Activated effector memory CD4-positive, alpha-beta T cell treated with anti-CD3 and anti-CD28 coated beads, Interleukin-2, amount 50 U/mL, for 16 hours (primary cell): ENCODE measurements at places on chromosomes 1 and 21.

- DNase-seq, result no peak
Measured at GRCh38 chr1:175198332-175198731, 5.8 kb upstream of the KIAA0040 start.

DNA sequence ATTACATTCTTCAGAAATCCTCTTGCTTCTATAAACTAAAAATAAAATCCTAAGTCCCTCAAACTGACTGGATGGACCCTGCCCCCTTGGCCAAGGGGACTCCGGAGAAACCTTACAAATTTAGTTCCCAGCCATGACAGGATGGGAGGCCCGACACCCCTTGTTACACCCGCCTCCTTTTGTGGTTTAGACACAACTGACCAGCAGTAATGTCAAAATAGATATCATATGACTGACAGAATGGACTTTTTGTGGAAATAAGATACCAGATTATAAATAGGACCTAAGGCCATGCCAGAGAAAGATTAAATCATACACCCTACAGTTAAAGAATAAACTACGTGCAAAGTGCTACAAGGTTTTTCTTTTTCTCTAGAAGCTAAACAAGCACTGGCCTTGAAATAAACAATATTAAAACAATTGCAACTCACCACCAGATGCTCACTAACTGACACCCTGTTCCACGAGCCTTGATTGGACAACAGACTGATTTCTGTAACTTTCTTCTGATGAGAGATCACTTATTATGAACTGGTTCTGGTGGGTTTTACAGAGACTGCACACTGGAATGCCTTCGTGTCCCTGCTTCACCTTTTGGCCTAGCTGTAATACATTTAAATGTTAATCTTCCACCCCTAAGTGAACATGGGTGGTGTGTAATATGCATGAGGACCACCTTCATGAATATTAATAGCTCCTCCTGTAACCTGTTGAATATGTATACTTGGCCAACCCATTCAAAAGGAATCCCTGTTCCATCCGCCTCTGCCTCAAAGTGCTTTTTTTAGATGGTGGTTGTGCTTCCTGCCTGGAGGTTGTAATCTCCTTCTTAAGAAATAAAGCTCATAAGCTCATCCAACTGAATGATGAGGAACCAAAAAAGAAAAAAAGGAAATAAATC, 99.6 kb downstream of the ODF2L start:
- no peak for DNase-seq

DNA sequence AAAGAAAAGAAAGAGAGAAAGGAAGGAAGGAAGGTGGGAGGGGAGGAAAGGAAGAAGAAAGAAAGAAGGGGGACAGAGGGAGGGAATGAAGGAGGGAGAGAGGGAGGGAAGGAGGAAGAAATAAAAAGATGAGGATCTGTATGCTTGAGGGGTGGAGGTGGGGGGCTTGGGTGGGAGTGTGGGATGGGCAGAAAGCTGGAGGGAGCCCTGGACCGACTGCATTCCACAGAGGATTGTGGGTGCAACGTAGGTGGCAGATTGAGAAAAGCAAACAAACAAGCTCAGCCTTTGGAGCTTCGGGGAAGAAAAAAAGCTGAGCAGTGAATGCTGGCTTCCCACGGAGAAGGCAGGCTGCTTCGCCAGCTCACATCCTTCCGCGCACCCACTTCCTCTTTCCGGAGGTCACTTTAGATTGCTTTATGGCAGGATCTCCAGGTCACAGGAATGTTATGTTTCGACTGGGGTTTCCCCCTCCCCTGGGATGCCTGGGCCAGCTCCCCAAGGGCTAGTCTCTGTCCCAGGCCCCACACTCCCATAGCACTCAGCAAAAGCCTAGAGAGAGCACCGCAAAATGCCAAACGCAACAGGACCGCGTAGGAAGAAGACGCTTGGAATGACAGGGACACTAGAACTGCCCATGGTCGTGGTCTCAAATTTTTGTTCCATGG, 20.7 kb upstream of the LGALS8 start:
- DNase-seq, result no peak

DNA sequence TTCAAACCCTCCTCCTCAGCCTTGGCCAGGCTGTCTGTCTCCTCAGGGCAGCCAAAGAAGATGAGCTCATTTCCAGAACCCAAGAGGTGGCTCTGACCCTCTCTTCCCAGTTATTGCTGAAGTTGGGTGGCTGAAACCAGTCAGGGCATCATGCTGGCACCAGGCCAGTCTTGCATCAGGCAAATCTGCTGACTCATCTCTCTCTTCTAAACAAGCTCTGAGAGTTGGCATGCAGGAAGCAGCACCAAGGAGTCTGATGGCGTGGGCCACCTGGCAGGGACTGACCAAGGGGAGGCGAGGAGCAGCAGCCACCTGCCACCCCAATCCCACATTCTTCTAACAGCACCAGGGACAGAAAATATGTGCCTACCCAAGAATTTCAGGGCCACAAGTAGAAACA, 104.8 kb upstream of the ATP1A1 start:
- no peak for DNase-seq

DNA sequence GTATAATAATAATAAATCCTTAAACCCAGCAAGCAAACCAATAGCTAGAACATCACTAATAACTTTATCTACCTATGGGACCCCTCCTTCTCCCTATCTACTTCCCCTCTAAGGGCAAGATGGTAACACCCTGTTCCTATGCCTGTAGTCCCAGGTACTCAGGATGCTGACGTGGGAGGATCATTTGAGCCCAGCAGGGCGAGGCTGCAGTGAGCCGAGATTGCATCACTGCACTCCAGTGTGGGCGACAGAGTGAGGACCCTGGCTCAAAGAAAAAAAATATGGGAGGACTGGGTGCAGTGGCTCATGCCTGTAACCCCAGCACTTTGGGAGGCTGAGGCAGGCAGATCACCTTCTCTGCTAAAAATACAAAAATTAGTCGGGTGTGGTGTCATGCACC, 143.1 kb upstream of the SLC45A1 start:
- no peak for DNase-seq

DNA sequence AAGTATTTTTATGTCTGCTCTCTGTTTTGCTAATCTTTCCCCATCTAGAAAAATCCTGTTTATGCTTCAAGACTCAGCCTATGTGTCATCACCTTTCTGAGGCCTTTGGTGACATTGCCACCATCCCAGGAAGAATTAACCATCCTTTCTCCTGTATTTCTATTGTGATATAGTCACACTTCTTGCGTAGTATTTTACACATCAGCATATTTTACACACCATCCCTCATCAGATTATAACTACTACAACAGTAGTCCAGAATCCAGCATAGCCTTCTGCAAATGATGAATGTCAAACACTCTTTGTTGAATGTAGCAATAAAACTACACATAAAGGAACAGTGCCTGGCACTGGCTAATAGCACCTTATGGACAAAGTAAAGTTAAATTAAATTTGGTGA, 275.3 kb upstream of the C1orf87 start:
- DNase-seq, result no peak

GRCh38 chr1:107523061-107523460, 382.2 kb downstream of the NTNG1 start:
- no peak for DNase-seq

GRCh38 chr21:31078796-31079195, 40.5 kb upstream of the KRTAP19-8 start:
- no peak for DNase-seq

- DNase-seq, result no peak
Measured at GRCh38 chr1:160244209-160244608, 18.1 kb downstream of the DCAF8 start.

- no peak for DNase-seq
Measured at GRCh38 chr1:164930241-164930640, 371.3 kb downstream of the PBX1 start.

DNA sequence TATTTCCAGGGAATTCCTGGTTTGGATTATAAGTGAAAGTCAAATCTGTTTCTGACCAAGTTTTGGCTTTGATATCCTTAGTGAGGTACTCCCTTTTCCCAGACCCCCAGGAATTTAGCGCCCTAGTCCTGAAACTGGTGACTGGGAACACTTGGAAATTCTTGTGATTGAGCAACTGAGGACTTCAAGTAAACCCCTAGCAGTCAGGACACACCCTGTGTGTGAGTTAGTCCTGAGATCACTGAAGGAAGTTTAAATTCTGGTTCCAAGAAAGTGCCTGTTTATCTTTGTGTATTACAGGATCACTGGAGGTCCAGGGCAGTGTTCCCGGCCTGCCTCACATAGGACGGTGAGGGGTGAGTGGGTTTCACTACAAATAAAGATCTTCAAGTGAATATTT, 95.1 kb upstream of the F3 start:
- no peak for DNase-seq

GRCh38 chr1:245677461-245678240, 522.9 kb downstream of the KIF26B start:
- peak; percentile 14 for DNase-seq

DNA sequence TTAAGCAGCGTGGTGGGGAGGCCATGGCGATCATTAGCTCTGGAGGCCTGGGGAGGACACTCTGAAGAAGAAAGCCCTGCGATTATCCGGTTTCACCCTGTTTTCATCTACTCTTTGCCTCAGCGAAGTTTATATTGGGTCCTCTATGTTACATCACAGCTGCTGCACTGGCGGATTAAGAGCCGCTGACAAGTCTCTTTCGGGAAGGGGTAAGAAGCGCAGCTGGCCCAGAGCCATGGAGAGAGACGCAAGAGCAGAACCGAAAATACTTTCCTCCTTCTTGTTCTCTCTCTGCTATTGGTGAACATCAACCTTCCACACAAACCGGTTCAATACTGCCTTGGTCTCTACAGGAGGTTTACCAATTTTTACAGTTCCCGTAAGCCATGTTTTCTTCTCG, 291.5 kb downstream of the FAM72C start:
- no peak for DNase-seq

- DNase-seq, result no peak
Measured at GRCh38 chr21:37944496-37944895, 28.2 kb upstream of the KCNJ6 start.

DNA sequence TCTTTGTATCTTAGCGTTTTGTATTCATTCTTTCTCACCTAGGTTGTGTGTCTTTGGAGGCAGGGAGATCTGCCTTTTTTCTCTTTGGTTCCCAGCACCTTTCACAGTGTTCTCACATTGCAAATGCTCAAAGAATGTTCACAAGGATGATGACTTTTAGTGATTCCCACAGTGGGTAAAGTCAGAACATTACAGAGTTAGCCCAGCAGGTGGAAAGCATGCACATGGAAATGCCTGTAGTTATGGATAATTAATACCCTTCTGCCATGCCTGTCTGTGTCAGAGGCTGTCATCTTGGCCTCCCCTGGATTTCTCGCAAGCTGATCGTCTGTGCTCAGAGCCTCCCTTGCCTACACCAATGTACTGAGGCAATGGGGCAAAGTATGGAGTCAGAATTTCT, 458.9 kb downstream of the LMO4 start:
- DNase-seq, result no peak
